Neural crest cell (in vitro differentiated cells): ENCODE measurements at places on chromosomes 11 and 22. TPM values are rescaled to one million over a fixed set of nuclear protein-coding genes. Genes with fewer than 3 reads are reported as not detected.

ART1 gene
- not detected in 2 replicates for total RNA-seq

FXYD2 gene
- total RNA-seq, result 0.18 and 0.26 TPM in 2 replicates

PATE2 gene
- 0.70 TPM in 1 of 2 replicates, not detected in the other for total RNA-seq

OR8B2 gene
- not detected in 2 replicates for total RNA-seq

SHANK3 gene
- 15.2 and 15.4 TPM in 2 replicates for total RNA-seq

MS4A3 gene
- total RNA-seq, result not detected in 2 replicates

SLC5A4 gene
- 0.14 and 0.23 TPM in 2 replicates for total RNA-seq

- no peak for DNase-seq
These were observed 54.0 kb downstream of the C11orf91 start for GRCh38 chr11:33646629-33647028.

- DNase-seq, result no peak
These were observed 73.2 kb upstream of the ARHGAP20 start for GRCh38 chr11:110785398-110785797.

DNA sequence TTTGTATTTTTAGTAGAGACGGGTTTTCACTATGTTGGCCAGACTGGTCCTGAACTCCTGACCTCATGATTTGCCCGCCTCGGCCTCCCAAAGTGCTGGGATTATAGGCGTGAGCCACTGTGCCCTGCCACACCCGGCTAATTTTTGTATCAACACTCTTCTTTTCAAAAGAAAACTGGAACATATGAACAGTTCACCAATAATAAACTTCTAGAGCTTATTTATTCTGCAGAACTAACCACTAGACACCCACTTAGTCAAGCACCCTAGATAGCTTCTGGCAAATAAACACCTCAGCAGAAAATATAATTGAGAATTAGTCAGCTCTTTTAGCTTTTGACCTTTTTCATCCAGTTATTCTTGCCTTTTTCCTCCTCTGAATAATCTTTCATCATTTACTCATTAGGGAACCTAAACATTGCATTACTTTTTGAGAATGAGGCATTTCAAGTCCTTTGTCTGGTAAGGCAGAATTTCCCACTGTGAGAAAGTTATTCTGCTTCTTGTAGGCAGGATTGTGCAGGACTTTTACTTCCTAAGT is 27.3 kb upstream of the TMEM41B start:
- DNase-seq, result no peak

DNA sequence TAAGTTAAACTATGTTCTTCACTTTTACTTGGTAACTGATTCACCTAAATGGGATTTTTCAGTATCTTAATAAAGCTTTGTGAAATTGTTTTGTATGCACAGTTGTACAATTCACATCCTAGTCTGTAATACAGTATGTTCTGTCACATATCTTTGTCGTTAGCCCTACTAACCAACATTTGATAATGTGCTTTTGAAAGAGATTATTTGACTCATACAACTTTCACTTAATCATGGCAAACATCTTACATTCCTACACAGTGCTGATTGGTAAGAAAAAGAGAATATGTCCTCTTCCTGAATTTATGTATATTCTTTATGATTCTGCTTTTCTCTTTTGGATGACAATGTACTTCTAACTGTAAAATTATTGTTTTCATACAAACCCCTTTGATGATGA is 234.5 kb downstream of the METTL15 start:
- DNase-seq, result no peak

DNA sequence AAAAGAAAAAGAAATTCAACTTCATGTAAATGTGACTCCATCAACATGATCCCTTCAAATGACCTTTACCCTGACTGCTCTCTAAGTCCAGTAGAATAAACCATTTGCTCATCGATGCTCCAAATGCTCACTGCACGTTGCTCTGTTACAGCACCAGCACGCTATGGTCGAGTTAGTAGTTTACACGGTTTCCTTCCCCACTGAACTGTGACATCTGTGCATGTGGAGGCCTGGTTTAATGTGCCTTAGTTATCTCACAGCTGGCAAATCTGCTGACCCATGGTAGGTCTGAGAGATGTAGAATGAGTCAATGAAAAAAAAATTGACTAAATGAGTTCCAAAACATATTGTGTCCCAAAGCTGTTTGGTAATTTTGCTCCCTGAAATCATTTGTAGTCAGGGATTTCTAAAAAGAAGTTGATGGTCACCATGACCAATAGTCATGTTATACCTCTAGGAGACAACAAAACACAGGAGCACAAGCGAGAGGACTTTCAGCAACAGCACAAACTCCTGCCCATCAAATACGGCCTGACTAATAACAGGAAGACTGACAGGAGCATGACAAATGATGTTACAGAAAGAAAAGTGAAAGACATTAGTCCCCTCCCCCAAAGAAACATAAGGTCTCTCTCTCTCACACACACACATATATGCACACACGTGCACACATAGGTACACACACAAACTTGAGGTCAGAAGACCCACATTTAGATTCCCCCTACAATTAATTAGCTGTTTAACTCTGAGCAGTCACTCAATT is 624.5 kb downstream of the OPCML start:
- no peak for DNase-seq

DNA sequence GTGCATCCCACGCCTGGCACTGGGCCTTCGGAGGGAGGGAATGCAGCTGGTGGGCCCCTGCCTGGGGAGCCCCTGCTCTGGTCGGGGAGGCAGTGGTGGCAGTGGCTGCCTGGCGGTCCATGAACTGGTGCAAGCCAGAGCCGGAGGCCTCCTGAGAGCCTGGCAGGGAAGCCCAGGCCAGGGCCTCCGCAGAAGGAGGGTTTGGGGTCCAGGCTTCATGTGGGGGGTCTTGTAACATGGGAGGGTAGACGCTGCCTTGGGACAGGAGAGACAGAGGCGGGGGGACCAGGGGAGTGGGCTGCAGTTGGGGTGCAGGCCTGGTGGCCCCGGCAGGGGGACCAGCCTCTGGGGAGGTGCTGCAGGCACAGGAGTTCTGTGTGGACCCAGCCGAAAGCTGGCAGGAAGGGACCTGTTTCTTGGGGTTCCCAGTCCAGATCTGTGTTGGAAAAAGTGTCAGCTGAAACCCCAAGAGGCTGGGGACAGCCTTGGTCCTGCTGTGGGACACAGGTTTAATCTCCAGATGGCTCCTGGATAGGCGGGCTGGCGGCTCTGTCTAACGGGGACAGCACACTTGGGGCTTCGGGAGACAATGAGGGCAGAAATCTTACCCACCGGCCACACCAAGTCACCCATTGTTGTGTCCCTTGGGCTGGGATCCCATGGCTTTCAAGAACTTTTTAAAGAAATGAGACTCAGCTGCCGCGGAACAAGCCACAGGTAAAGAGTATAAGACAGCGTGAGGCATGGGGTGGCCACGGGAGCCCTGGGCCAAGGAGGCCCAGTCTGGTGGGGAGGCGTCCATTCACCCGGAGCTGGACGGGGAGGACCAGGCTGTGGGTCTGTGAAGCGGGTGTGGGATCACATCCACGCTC is 73.5 kb downstream of the KCNQ1 start:
- DNase-seq, result no peak

- no peak for DNase-seq
These were observed 7.6 kb upstream of the LMO2 start for GRCh38 chr11:33899400-33900037.

DNA sequence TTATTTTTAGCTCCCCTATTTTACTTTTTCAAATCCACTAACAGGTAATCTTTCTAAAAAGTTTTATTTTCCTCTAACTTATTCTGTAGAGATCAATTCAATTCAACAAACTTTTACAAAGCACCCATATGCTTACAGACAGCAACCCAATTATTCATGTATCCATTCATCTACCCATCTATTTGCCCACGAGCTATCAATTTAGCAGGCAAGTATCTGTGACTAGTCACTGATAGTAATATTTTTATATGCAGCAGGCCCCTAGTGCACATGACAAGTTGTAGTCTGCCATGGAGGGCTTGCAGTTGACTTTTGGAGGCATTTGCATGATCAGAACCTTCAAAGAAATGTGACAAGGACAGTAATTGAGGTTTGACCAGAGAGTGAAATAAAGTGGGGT is 753.2 kb upstream of the TENM4 start:
- DNase-seq, result no peak
